ENCODE measurements at places on chromosomes 12 and 14.

DNA sequence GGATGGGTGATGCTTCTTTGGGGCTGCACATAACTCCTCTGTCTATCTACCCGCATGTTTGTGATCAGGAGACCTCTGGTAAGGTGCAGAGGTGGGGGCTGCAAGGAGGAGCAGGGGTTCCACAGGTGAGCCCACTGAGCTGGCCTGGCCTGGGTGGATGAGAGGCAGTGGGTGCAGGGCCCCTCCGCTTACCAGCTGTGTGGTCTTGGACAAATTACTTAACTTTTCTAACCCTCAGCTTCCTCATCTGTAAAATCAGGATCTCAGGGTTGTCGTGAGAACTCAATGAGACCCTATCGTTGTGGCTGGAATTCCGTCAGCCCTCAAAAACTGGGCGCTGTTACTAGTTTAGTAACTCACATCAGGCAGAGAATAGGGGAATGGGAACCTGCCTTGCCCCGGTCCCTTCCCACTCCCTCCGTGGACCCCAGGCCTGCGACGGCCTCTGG is 7.5 kb downstream of the PTPN6 start:
- DNase-seq: no peak

- DNase-seq: no peak
Observed at GRCh38 chr12:130456375-130457199, 118.9 kb downstream of the PIWIL1 start.

- no peak for DNase-seq
Observed at GRCh38 chr14:45222485-45223262, 30.3 kb downstream of the MIS18BP1 start.

DNA sequence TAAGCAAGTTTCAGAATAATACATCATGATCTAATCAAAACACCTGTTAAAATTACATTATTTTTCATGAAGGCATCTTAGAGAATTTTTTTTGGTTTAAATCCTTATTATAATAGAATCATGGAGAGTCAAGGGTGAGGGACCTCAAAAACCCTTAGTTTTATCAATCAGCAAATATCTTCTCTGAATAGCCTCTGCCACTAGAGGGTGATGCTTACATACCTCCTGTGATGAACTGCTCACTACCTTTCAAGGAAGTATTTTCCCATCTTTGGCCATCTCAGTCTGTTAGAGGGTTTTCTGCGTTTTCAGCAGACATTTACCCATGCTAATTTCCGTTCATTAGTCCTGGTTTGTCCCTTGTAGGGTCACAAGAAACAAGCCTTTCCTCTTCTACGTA is 200.2 kb downstream of the TRHDE start:
- no peak for DNase-seq

- no peak for DNase-seq
Observed at GRCh38 chr14:22334627-22335026, 254.4 kb downstream of the DAD1 start.

DNA sequence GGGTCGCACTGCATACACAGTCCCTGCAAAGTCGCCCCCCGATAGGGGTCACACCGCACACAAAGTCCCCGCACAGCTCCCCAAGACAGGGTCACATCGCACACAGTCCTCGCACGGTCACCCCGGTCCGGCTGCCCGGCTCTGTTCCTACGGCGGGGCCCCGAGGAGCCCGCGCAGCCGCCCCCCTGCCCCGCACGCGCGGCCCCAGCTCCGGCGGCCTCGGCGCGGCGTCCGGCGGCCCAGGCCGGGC is 300 bp downstream of the SSH1 start:
- no peak for DNase-seq

- DNase-seq: no peak
Observed at GRCh38 chr14:105473033-105473676, 1.5 kb upstream of the CRIP2 start.

DNA sequence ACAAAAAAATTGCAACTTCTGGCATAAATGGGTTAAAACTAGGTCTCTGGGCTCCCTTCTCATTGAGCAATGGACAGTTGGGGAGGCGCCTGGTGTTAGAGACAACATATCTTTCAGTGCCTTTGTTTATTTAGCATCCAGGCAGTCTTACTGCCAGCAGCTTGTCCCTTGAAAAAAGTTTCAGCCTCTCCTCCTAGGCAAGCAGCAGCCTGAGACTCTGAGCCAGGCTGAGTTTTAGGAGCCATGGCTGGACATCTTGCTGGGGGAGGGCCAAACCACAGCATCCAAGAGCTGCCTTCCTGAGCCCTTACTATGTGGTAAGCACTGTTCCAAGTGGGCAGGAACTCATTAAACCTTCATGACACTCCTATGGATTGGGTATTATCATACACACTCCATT is 10.1 kb upstream of the JDP2 start:
- DNase-seq: no peak

DNA sequence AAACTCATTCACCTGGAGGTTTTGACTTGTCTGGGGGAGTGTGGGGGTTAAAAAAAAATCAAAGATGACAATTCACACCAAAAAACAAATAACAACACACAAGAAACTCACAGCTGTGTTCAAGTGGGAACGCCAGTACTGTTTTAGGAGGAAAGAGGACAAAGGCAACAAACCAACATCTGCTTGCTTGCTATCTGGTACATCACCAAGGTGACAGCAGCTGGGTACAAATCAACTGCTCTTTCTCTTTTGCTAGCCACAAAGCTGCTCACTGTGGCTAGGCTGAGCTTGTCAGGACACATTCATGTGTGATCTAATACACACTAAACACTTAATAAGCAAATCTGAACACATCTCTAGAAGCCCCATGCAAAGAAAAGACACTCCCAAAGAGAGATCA is 128.0 kb upstream of the RAP1B start:
- no peak for DNase-seq

- DNase-seq: peak; percentile 26
Observed at GRCh38 chr12:19546611-19547162, 107.4 kb downstream of the AEBP2 start.

- no peak for DNase-seq
Observed at GRCh38 chr14:40402957-40403356, 970.7 kb upstream of the FBXO33 start.

- no peak for DNase-seq
Observed at GRCh38 chr12:131115766-131116467, 162.2 kb downstream of the ADGRD1 start.

- no peak for DNase-seq
Observed at GRCh38 chr14:99884834-99885648, 91.8 kb downstream of the EML1 start.

Measured in hippocampal formation (tissue), 2 donors.